Tibial nerve (tissue), 4 donors: ENCODE measurements at places on chromosomes 7 and 10. TPM values are rescaled to one million over a fixed set of nuclear protein-coding genes. Genes with fewer than 3 reads are reported as not detected.

The NUTM2B gene
- 2.8 TPM for total RNA-seq

The COL17A1 gene
- not detected for total RNA-seq

The FBXL13 gene
- 3.5 TPM for total RNA-seq

The OPALIN gene
- total RNA-seq, result not detected

The TMEM176A gene
- 62.4 TPM for total RNA-seq

The NEUROD6 gene
- total RNA-seq, result not detected

The PON3 gene
- 3.1 TPM for total RNA-seq

The RET gene
- 0.21 TPM for total RNA-seq

The ZNF777 gene
- 12.2 TPM for total RNA-seq

The PNLIPRP2 gene
- total RNA-seq, result not detected

The ELAPOR2 gene
- total RNA-seq, result 27.3 TPM

The C10orf120 gene
- total RNA-seq, result not detected
